Activated T-helper 2 cell treated with anti-CD3 and anti-CD28 coated beads, Interferon-gamma antibody, Interleukin-2, Interleukin-4, amounts not matched to agents 10 μg/mL and 5 μg/mL and 100 μg/mL, durations not matched to agents 14 hours and 24 hours and 36 hours (primary cell): ENCODE measurements at places on chromosomes 12 and 14. TPM values are rescaled to one million over a fixed set of nuclear protein-coding genes. Genes with fewer than 3 reads are reported as not detected.

- no peak for DNase-seq
- H3K4me1 ChIP-seq = peaks cover 1% of the 10 kb centered on the region
- no peaks in the 10 kb centered on the region for H3K27me3 ChIP-seq
Measured at GRCh38 chr14:76168531-76168930, 16.8 kb downstream of the GPATCH2L start.

GRCh38 chr14:95297832-95298231, 21.9 kb downstream of the CLMN start:
- H3K4me1 ChIP-seq = peaks cover 2% of the 10 kb centered on the region
- no peak for DNase-seq
- no peaks in the 10 kb centered on the region for H3K36me3 ChIP-seq
- no peak overlapping the region for H3K27ac ChIP-seq

DNA sequence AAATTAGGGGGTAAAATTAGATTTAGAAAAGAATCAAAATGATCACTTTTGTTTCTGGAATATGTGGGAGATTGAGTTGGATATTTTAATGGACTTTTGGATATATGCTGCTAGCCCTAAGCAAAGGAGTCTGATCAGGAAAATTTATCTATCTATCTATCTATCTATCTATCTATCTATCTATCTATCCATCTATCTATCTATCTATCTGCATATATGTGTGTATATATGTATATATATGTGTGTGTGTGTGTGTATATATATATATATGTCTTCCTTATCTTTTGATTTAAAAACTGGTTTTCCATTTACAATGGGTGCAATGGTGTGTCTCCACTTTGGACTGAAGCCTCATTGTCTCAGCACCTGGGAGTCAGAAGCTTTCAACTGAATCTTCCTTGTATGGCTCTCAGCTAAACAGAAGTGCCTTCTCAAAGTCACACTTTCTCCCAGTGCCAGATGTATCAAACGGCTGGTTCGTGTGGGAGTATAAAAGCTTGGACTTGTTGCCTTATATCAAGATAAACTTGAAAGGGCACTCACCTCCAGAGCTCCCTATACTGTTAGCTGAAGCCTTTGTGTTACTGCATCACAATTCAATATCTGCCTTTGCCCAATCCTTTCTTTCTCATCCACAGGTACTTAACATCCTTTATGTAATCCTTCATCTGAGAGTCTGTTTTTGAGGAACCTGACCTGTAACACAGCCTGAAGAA, 31.6 kb upstream of the CD69 start:
- no peak overlapping the region for H3K4me3 ChIP-seq
- no peak for DNase-seq
- no peaks in the 10 kb centered on the region for H3K27me3 ChIP-seq
- H3K27ac ChIP-seq = peak overlapping the region; percentile 83
- H3K4me1 ChIP-seq = peaks cover 64% of the 10 kb centered on the region

DNA sequence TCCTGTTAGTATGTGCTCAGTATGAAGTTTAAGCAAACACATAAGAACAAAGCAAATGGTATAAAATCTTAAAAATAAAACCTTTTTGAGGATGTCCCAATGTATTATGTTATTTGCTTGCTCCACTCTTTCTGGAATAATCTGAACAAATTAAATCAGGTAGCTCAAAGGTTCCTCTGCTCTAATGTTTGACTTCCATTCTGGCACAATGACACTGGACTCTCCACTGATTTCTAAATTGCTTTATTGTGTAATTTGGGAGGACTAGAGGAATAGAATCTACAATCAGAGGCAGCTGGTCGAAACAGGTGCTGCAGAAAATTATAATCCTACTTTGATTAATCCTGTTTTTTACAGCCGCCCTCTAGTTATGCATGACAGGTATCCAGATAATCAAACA, 523.7 kb upstream of the FOXG1 start:
- H3K27ac ChIP-seq = no peak overlapping the region
- no peaks in the 10 kb centered on the region for H3K27me3 ChIP-seq
- H3K4me3 ChIP-seq = no peak overlapping the region
- DNase-seq = no peak
- H3K36me3 ChIP-seq = no peaks in the 10 kb centered on the region

DNA sequence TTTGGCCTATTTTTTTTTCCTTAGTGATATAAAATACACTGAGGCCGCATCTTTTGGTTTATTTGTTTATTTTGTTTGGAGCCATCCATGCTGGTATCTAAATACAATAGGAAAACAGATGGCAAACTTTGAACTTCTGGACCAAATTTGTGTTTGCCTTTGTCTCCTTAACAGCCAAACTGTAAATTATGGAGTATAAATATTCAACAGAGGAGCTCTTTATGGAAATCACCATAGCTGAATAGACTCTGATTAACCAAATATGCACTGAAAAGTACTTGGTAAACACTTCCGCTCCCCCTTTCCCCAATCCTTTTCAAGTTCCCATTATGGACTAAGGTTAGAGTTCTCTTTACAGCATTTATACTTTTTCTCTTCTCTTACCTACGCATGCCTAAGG, 80.5 kb downstream of the TESC start:
- no peaks in the 10 kb centered on the region for H3K4me1 ChIP-seq
- H3K4me3 ChIP-seq = no peak overlapping the region
- H3K27me3 ChIP-seq = no peaks in the 10 kb centered on the region
- H3K36me3 ChIP-seq = peaks cover 15% of the 10 kb centered on the region
- no peak overlapping the region for H3K27ac ChIP-seq
- no peak for DNase-seq

- H3K4me3 ChIP-seq = no peak overlapping the region
- H3K27me3 ChIP-seq = peaks cover 1% of the 10 kb centered on the region
- peak; percentile 33 for DNase-seq
- H3K4me1 ChIP-seq = peaks cover 29% of the 10 kb centered on the region
- no peaks in the 10 kb centered on the region for H3K36me3 ChIP-seq
Measured at GRCh38 chr14:20690848-20691640, 2.5 kb downstream of the ANG start.

The WNT1 gene
- 0.60 and 0.66 TPM in 2 replicates for total RNA-seq

The AICDA gene
- total RNA-seq = not detected in 2 replicates

The NPFF gene
- total RNA-seq = not detected in 2 replicates
